Smooth muscle cell of trachea (primary cell): ENCODE measurements at places on chromosomes 3 and 15. TPM values are rescaled to one million over a fixed set of nuclear protein-coding genes. Genes with fewer than 3 reads are reported as not detected.

The NEIL1 gene
- 9.6 and 12.9 TPM in 2 replicates for total RNA-seq

The KCNH8 gene
- total RNA-seq = not detected in 2 replicates

The GATM gene
- total RNA-seq = 0.17 and 0.44 TPM in 2 replicates

The COMMD2 gene
- 22.7 and 28.2 TPM in 2 replicates for total RNA-seq

The PLSCR5 gene
- not detected in 2 replicates for total RNA-seq

The GOLGA6L4 gene
- 1.2 and 3.6 TPM in 2 replicates for total RNA-seq

The DNASE1L3 gene
- not detected in 2 replicates for total RNA-seq

The GRAMD2A gene
- 0.15 and 0.33 TPM in 2 replicates for total RNA-seq

The ISL2 gene
- 0.58 and 3.6 TPM in 2 replicates for total RNA-seq

The CELF6 gene
- total RNA-seq = 0.15 and 0.17 TPM in 2 replicates

The PARP15 gene
- 0.17 and 0.87 TPM in 2 replicates for total RNA-seq

The RAD54L2 gene
- total RNA-seq = 19.5 and 20.0 TPM in 2 replicates

The ROBO2 gene
- 1.0 and 2.8 TPM in 2 replicates for total RNA-seq

The CLPX gene
- 28.1 and 61.2 TPM in 2 replicates for total RNA-seq

The INSYN1 gene
- 0.73 and 1.5 TPM in 2 replicates for total RNA-seq

The SLC6A1 gene
- under 0.01 TPM in 2 replicates for total RNA-seq

The NDN gene
- 59.6 and 132 TPM in 2 replicates for total RNA-seq

The RBPMS2 gene
- total RNA-seq = not detected in 2 replicates

The GABRG3 gene
- total RNA-seq = not detected in 2 replicates

The NOX5 gene
- total RNA-seq = 0.58 and 0.83 TPM in 2 replicates

The BTD gene
- 25.3 and 32.6 TPM in 2 replicates for total RNA-seq

The THPO gene
- 0.15 and 0.83 TPM in 2 replicates for total RNA-seq

The SIDT1 gene
- not detected in 2 replicates for total RNA-seq

The XCR1 gene
- under 0.01 TPM in 1 of 2 replicates, not detected in the other for total RNA-seq

The SPSB4 gene
- not detected in 2 replicates for total RNA-seq

The TMEM108 gene
- 0.17 TPM in 1 of 2 replicates, not detected in the other for total RNA-seq

The ECT2 gene
- 15.9 and 58.6 TPM in 2 replicates for total RNA-seq

The EPHA6 gene
- not detected in 2 replicates for total RNA-seq

The SLC27A2 gene
- total RNA-seq = 0.15 TPM in 1 of 2 replicates, not detected in the other

The ZSCAN29 gene
- 26.2 and 36.4 TPM in 2 replicates for total RNA-seq

The ARL6 gene
- 8.7 and 10.9 TPM in 2 replicates for total RNA-seq

The ARPIN gene
- 12.7 and 17.9 TPM in 2 replicates for total RNA-seq

The PAK6 gene
- total RNA-seq = under 0.01 and 0.29 TPM in 2 replicates

The CEMIP gene
- 111 and 613 TPM in 2 replicates for total RNA-seq

The FRMD5 gene
- 7.0 and 7.1 TPM in 2 replicates for total RNA-seq

The TRPM1 gene
- not detected in 2 replicates for total RNA-seq

The PKM gene
- 2,305 and 2,540 TPM in 2 replicates for total RNA-seq

The AADAC gene
- 0.33 TPM in 1 of 2 replicates, not detected in the other for total RNA-seq

The CLDN11 gene
- total RNA-seq = 211 and 779 TPM in 2 replicates

The COL6A5 gene
- total RNA-seq = not detected in 2 replicates

The OPA1 gene
- total RNA-seq = 55.1 and 70.8 TPM in 2 replicates

The AMT gene
- total RNA-seq = 1.2 and 3.2 TPM in 2 replicates

The C3orf80 gene
- 0.15 and 0.17 TPM in 2 replicates for total RNA-seq

The GCNT3 gene
- total RNA-seq = 0.33 and 1.7 TPM in 2 replicates

The CAND2 gene
- total RNA-seq = 4.7 and 16.9 TPM in 2 replicates

The UPK1B gene
- not detected in 2 replicates for total RNA-seq

The NRG4 gene
- total RNA-seq = 0.15 TPM in 1 of 2 replicates, not detected in the other

The LYZL4 gene
- total RNA-seq = not detected in 2 replicates

The IRAK2 gene
- 5.4 and 7.6 TPM in 2 replicates for total RNA-seq

The ARMC8 gene
- total RNA-seq = 51.5 and 61.0 TPM in 2 replicates

The P2RY1 gene
- total RNA-seq = 4.0 and 4.1 TPM in 2 replicates

The NMNAT3 gene
- total RNA-seq = 0.73 and 0.83 TPM in 2 replicates

The HDGFL3 gene
- total RNA-seq = 24.5 and 70.1 TPM in 2 replicates
